Stimulated activated CD8-positive, alpha-beta memory T cell treated with anti-CD3 and anti-CD28 coated beads, Interleukin-15, amount 100 ng/mL, for 4 hours (primary cell): ENCODE measurements at places on chromosomes 13 and 19.

DNA sequence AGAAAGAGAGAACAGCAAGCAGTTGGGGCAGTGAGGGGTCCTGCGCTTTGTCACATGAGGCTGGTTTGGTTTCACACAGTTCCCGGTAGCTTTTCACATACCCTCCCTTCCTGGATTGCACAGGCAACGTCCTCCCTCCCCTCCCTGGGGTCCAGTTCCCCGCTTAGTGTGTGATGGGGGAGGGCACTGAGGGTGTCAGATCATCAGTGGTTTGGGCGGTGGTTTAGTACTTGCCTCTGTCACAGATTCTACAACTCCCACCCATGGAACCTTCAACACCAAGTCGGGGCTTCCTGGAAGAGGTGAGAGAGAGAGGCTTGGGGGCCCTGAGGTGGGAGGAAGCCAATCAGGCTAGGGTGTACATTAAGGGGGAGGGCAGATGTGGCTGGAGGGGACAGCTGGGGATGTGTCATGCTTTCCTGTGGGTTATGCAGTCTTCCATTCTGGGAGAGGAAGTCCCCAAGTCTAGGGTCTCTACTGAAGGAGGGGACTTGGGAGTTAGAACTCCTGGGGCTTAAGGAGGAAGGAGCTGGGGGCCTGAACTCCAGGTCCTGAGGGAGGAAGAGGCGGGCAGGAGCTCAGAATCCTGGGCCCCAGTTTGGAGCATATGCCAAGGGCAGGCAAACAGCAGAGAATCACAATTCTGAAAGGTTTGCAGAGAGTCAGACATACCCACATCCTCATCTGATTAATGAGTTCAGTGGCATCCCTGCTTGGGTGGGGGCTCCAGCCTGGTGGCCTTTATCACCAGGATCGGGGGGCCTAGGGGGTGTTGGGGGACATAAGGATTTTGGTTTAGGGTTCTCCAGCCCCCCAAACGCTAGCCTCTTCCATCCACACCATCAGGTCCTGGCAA is at the start of gene NKG7:
Gene NKG7, minus strand, starts transcription at position 6 of the 856 bp plus-strand sequence. CDS start 119 bp downstream, outside the sequence.
- DNase-seq = peak; percentile 78

GRCh38 chr19:51469162-51469561 is 9.2 kb upstream of the CEACAM18 start:
- DNase-seq = no peak

DNA sequence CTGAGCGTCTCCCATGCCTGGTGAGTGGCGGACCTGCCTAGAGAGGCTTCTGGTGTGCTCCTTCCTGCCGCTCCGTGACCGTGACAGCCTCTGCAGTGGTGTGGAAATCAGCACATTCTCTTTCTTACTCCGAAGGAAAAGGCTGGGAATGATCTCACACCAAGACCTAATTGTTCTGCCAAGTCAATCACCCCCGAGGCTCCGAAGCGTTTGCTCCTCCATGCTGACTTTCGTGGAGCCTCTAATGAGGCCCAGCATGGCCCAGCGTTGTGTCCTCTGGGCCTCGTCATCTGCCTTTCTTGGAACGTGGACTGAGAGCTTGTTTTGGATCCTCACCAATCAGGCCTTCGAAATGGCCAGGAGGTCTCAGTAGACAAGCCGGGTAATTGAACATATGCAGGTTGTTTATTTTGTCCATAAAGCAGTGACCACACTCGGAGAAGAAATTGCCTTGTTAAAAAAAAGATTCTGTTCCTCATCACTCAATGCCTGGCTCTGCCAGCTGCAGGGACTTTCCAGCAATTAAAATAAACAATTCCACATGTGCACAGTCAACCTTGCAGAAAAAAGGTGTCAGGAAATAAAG is 107.1 kb downstream of the UBL3 start:
- DNase-seq = no peak

DNA sequence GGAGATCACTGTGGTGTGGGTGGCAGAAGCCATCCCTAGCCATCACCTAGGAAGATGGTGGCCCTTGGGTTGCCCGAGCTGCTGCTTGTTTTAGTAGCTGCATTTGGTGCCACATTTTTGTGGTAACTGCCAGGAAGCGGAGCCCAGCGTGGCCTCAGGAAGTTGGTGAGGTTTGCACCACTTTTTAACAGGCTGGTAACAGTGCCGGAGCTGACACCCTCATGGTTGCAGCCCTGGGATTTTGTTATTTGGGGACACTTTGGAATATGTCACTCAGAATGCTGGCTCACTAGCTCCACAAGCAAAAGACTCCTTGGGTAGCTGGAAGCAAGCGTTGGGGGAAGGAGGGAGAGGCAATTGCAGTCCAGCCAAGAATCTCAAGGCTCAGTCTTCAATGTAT is 22.1 kb downstream of the ACTN4 start:
- DNase-seq = no peak

DNA sequence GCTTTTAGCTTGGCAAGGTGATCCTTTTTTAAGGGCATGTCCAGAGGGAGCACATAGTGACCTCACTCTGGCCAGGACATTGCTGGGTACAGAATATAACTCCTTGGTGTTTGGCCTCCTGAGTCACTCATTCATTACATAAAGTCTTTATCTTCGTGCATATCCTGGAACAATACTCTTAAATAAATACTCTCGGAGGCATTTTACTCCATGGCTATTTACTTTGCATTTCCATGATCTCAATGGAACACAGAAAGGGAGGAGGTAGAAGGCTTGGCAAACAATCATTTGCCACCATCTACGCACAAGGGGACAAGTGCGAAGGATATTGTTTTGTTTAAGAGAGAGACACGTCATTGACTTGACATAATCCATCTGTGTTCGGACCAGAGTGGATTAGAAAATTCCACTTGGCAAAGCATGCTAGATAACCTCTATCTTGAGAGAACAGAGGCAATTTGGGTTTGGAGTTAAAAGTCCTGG is 210.0 kb downstream of the IRS2 start:
- DNase-seq = no peak

GRCh38 chr19:1471010-1471514 is 8.0 kb downstream of the C19orf25 start:
- no peak for DNase-seq

- no peak for DNase-seq
Observed at GRCh38 chr13:67410645-67411044, 180.5 kb upstream of the PCDH9 start.

DNA sequence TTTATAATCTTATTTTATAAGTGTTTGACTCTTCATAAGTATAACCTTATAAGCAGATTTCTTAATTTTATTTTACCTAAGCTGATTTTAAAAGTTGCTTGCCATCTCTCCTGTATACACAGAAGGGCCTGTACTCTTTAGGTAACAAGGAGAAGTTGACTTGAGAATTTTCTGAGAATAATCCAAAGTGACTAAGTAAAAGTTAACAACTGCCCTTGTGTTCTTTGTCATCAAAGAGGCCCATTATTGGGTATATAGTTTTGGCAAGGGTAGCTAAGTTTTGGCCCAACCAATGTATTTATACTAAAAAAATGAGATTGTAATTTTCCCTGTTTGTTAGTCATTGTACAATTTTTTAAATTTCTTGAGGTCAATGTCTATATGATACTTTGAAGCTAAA is 3.2 kb downstream of the LCP1 start:
- DNase-seq = no peak

DNA sequence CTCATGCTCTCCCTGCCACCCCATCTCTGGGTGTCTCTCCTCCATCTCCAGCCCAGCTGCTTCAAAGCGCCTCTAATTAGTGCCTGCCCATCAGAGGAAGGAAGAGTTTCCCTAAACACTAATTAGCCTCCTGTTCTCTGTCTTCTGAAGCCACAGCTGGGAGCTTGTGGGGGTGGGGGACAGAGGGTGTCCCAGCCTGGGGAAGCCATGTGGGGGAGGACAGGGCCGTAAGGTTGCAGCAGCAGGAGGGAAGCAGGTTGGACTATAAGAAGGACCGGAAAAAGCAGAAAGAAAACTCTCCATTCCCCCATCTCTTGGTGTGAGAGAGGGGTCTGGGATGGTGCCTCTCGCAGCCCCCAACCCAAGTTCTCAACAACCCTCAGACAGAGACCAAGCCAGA is 26.2 kb downstream of the SLC8A2 start:
- no peak for DNase-seq

DNA sequence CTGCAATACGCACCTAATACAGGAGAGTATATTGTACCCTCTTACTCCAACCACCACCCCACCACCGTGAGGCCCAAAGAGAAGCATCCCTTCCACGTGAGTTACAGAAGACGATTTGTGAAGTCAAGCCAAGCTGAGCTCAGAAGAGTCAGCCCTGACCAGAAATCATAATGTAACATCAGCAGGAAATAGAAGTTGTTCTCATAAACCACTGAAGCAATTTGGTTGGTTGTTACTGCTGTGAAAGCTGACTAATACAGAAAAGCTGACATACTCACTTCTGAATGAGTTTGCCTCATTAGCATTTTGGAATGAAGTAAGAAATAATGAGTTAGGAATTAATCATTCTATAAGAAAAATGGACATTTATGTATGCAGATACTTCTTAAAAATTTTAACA is 749.4 kb upstream of the SLC10A2 start:
- no peak for DNase-seq

GRCh38 chr13:95403349-95404140 is 102.3 kb upstream of the ABCC4 start:
- DNase-seq = no peak

DNA sequence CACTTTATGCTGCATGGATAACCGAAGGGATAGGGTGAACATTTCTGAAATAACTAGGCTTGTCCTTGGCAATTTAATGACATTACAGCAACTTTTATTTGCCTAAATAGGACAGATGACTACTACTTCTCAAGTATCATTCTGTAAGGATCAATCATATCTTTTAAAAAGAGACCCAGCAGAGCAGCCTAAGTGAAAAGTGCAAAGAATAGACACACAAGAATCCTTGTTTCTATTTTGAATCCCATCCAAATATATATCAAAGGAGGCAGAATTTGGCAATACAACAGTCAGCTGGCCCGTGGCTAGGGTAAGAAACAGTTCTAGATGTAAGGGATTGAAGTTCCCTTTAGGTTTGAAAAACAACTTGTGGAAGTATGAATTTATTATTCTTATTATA is 6.9 kb downstream of the THSD1 start:
- no peak for DNase-seq

GRCh38 chr19:55446060-55446459 is 3.0 kb upstream of the SHISA7 start:
- no peak for DNase-seq

DNA sequence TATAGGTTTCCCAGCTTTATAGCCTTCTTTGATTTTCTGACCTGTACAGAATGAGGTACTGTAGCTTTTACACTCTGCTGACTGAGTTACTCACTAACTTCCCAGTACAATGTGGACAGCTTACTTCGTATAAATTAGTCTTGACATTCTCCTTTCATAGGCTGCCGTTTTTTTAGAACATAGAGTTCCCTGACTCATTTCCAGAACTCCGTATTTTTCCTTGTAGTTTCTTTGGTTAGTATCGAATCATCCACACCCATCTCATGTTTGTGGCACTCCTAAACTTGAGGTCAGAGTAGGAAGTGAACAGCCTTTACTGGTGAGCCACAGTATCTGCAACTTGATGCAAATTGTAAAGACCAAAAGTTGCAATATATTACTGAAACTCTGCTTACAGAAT is 303.9 kb downstream of the SLITRK5 start:
- DNase-seq = no peak

GRCh38 chr13:24041651-24042225 is 118.8 kb upstream of the SPATA13 start:
- no peak for DNase-seq

- no peak for DNase-seq
Observed at GRCh38 chr13:112172641-112173251, 105.8 kb downstream of the SOX1 start.

DNA sequence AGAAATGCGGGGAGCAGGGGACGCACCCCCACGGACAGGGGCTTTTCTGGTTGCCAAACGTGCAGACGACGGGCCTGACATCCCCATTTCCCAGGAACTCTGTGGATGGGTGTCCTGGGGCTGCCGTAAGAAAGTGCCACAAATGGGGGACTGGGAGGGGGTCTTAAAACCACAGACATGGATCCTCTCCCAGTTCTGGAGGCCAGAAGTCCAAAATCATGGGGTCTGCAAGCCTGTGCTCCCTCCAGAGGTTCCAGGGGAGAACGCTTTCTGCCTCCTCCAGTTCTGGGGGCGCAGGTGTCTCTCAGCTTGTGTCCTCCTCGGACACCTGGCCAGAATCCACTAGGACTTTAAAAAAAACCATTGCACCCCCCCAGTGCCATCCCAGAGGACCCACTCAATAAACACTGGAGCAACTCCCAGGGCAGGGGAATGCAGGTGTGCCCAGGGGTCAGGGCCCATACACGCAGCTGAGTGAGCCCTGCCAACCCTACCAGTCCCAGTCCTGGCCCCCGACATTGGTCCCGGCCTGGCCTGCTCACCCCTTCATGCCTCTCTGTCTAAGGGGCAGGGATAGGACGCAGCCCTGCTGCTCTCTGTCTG is 103.9 kb downstream of the GADD45B start:
- no peak for DNase-seq

GRCh38 chr19:6100284-6100915 is 9.9 kb downstream of the RFX2 start:
- DNase-seq = peak; percentile 9

DNA sequence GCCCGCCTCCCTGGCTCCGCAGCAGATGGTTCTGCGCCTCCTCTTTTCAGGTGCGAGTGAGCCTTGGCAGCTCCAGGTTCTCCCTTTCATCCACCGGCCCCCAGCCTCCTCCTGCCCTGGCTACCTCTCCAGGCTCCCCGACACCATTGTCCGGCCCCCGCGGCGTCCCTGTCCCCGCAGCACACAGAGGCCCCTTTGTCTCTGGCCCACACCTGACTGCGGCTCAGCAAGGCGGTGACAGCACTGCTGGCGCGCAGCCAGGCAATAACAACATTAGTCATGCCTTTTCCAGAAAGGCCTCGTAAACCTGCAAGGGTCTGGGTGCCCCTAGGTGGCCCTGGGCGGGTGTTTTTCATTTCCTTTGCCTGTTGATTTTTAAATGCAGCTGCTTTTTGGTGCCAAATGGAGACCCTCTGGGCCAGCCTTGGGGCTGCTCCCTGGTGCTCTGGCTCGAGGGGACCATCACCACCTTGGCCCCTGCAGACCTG is 73.2 kb upstream of the MEDAG start:
- no peak for DNase-seq

DNA sequence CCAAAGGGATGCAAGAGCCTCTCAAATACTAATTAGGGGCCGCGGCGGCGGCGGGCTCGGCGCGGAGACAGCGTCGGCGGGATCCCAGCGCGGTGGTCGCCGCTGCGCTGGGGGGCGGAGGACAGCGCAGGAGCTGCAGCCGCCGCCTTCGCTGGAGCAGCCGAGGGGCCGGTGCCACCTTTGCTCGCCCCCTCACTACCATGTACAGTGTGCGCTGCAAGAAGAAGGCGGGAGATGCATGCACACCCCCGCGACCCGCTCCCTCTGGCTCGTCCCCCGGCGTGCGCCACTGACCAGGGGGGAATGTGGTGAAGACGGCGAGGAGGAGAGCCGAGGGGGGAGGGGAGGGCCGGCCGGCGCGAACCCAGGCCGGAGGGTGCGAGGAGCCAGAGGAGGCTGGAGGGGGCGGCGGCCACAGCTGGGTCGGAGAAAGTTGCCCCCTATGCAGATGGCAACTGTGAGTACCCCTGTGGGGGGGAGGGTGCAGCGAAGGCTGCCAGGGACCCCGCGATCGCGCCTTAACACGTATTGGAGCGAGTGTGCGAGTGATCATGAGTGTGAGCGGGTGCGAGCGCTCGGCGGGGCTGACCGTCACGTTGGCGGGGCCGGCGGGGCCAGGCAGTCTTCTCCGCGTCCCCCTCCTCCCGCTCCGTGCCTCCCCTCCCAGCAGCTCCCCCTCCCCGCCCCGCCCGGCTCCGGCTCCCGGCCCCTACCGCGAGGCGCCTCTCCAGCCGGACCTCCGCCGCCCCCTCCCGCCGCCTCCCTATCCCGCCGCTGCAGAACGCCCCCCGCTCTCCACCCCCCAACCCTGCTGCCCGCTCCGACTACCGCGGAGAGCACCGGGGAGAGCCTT is 808 bp downstream of the SLITRK5 start:
- no peak for DNase-seq
